ENCODE measurements at places on chromosomes 2 and 18.

GRCh38 chr2:183222751-183223150 is 98.5 kb downstream of the NUP35 start:
- no peak for DNase-seq

- DNase-seq = no peak
Measured at GRCh38 chr2:65700004-65700651, 267.7 kb upstream of the SPRED2 start.

DNA sequence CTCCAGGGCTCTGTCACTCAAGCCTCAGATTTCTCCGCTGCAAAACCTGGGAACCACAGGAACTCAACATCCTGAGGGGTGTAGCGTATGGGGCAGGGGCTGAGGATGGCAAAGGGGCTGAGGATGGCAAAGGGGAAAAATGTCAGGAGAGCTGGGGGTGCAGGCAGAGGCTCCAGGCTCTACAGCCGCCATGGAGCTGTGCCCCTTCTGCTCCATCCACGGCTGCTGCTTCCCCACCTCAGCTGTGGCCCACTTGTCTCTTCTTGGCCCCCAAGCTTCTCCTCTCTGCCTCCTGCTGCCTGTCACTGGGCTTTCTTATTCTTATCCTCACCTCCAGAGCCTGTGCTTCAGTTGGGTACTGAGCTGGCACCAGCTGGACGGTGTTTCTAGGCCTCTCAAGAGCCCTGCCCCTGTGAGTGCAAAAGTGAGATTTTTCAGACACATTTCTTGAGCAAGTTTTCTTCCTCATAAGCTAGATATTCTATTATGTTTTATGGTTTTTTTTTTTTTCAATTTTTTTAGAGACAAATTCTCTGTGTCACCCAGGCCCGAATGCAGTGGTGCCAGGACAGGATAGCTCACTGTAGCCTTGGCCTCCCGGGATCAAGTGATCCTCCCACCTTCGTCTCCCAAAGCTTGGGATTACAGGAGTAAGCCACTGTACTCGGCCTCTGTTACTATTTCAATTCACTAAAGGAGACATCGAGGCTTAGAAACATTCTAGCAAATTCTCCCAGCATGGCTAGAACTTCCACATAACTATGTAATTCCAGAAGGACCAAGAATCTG is 49.0 kb downstream of the MARCO start:
- no peak for DNase-seq

GRCh38 chr2:110120171-110121051 is 4.8 kb upstream of the MALL start:
- DNase-seq = no peak

DNA sequence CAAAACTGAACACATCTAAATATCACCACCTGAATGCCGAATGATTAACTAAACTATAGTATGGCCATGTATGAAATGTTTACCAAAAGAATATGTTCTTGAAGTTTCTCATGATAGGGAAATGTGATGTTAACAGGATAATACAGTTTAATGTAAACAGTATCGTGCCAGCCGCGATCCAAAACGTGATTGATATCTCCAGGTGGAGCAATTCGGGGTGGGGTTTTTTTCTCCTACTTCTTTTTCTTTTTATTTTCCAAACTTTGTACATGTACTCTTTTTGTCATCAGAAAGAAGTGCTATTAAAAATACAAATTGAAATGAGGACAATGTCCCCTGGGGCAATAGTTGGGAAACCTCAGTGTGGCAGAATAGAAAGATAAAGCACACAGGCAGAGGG is 4.0 kb upstream of the BIN1 start:
- DNase-seq = no peak

- no peak for DNase-seq
Measured at GRCh38 chr2:185161701-185162100, 563.4 kb downstream of the ZNF804A start.

- DNase-seq = no peak
Measured at GRCh38 chr2:196113061-196113974, 44.7 kb upstream of the DNAH7 start.

GRCh38 chr18:805755-806110 is 6.3 kb downstream of the YES1 start:
- DNase-seq = no peak

GRCh38 chr18:39589496-39589895 is 2023.9 kb upstream of the CELF4 start:
- DNase-seq = no peak

DNA sequence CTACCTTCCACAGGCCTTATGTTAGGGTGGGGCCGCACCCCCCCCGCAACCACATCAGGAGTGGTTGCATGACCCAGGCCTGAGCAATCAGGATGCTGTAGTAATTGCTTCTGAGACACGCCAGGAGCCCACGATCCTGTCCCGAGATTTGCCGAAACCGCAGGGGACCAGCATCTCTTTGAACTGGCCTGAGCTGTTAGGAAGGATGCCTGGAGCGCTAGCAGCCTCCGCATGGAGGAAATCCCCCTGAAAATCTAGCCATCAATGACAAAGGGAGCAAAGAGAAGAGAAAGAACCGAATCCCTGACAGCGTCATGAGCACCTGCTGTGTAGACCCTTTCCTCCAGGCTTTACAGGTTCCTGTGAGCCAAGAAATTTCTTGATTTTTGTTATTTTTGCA is 8.7 kb upstream of the TEX44 start:
- DNase-seq = no peak

All from HCT116 (cell line).